Inflammatory macrophage (primary cell): ENCODE measurements at places on chromosomes 16 and 17.

DNA sequence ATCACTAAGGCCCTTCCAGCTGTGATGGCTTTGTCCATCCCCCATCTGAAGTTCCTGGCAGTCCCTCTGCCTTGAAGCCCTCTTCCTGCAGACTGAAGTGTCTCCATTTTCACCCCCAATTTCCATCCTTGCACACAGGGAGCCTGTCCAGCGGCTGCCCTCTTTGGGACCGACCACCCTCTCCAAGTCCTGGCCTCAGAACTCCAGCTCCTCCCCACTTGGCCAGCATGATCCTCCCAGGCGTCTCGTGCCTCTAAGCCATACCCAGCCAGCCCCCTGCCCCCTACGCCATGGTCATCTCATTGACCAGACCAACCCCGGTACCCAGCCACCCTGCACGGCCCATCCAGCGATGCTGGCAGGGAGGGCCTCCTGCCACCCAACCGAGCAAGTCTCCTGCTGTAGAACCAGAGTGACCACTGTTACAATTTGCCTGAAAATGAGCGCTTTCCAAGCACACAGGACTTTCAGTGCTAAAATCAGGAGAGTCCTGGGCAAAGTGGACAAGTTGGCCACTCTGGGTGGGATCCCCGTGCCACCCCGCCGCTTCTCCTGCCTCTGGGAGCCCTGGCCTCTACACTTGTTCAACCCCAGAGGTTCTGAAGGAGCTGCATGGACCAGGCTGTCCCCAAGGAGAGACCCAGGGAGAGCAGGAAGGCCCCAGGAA, 362.0 kb downstream of the SEC14L1 start:
- no peak for DNase-seq

DNA sequence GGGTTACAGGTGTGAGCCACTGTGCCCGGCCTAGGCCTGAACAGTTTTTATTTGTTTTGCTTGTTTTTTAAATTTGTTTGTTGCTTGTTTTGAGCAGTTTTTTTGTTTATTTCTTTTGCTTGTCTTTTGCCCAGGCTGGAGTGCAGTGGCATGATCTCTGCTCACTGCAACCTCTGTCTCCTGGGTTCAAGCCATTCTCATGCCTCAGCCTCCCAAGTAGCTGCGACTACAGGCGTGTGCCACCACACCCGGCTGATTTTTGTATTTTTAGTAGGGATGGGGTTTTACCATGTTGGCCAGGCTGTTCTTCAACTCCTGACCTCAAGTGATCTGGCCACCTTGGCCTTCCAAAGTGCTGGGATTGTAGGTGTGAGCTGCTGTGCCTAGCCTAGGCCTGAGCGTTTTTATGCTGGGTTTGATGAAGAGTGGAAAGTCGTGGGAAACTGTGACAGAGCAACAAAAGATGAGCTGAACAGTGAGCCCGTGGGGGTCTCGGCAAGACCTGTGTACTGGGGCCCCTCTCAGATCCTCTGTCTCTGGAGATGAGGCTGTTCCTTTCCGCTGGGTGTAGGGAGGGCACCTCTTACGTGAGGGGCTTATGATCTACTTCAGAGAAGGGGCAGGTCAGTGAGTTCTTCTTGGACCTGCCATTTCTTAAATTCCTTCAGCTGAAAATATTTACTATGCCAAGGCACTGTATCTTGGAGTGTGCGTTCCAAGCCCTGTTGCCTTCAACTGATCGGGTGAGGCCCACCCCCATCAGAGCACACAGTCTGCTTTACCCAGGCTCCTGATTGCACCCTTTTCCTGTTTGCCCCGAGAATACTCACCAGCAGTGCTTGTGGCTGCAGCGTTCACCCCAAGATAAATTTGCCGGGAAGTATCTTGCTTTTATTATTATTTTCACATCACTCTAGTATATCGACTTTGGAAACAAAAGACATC, 322.1 kb downstream of the SEC14L1 start:
- DNase-seq, result no peak

GRCh38 chr17:81491181-81491581, 21.4 kb downstream of the ACTG1 start:
- no peak for DNase-seq

GRCh38 chr17:4167786-4168185, 24.8 kb downstream of the CYB5D2 start:
- no peak for DNase-seq

- DNase-seq, result no peak
These were observed 7.4 kb downstream of the C1QL1 start for GRCh38 chr17:44960691-44961090.

GRCh38 chr17:78704594-78704993, 77.5 kb downstream of the CYTH1 start:
- DNase-seq, result no peak

GRCh38 chr16:88560714-88561484, 9.3 kb upstream of the ZC3H18 start:
- DNase-seq, result peak; percentile 10

DNA sequence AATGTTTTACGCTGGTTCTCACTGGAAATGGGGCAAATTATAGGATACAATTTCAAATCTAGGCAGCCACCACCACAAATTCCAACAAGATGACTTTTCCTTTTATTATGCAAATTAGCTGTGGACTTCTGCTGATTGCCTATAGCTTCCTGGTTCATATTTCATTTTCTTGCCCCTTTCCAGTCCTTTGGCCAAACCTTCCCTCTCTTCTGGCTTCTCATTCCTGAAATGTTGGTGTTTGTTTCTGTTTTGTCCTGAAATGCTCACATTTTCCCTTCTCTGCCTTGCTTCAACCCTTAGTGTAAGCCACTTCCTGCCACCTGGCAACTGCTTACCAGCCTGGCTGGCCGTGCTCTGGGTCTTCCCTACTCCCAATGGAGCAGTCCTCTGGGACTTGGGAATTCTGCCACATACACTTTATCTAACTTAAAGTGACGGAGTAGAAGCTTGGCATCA, 14.0 kb downstream of the PRSS54 start:
- no peak for DNase-seq

DNA sequence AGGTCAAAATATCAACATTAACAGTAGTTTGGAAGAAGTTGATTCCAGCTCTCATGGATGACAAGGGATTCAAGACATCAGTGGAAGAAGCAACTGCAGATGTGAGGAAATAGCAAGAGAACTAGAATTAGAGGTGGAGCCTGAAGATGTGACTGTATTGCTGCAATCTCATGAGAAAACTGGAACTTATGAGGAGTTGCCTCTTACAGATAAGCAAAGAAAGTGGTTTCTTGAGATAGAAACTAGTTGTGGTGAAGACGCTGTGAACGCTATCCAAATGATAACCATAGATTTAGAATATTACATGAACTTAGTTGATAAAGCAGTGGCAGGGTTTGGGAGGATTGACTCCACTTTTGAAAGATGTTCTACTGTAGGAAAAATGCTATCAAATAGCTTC, 67.8 kb downstream of the GOSR1 start:
- DNase-seq, result peak; percentile 44

GRCh38 chr17:7886227-7887037, 2.2 kb upstream of the CHD3 start:
- DNase-seq, result no peak

GRCh38 chr16:964356-965035, 6.3 kb downstream of the LMF1 start:
- no peak for DNase-seq

DNA sequence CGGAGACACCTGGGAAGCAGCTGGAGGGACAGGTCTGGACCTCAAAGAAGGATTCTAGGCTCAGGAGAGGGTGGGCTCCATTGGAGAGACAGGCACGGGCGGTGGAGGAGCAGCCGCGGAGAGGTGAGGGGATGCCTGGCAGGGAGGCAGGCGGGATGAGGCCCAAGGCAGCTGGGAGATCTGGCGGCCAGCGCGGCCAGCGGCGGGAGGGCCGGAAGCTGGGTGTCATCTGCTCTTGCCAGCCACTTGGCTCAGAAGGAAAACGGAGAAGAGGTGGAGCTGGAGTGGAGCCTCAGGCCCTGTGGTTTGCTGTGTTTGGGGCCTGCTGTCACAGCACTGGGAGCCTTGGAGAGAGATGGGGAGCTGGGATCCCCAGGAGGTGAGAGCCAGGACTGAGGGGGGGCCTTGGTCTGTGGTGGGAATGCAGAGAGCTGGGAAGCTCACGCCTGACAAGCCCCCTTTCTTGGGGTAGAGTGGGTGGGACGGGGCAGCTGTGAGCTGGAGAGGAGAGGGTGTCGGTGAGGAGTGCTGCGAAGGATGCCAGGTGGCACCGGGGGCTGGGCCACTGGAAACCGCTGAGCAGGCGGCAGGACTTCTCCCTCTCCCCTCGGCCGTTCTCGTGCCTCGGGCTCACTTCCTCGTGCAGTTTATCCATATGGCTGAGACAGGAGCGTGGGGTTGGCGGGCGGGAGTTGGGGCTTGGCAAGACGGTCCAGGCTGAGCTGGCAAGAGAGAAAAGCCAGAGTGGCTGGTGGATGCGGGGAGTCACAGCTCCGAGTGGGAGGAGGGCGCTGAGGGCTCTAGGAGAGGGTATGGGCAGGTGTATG, 8.0 kb downstream of the TBC1D24 start:
- DNase-seq, result no peak

GRCh38 chr17:1933875-1934715, 91.0 kb downstream of the RTN4RL1 start:
- no peak for DNase-seq

- DNase-seq, result no peak
These were observed 5.4 kb downstream of the SREBF1 start for GRCh38 chr17:17831208-17832031.

DNA sequence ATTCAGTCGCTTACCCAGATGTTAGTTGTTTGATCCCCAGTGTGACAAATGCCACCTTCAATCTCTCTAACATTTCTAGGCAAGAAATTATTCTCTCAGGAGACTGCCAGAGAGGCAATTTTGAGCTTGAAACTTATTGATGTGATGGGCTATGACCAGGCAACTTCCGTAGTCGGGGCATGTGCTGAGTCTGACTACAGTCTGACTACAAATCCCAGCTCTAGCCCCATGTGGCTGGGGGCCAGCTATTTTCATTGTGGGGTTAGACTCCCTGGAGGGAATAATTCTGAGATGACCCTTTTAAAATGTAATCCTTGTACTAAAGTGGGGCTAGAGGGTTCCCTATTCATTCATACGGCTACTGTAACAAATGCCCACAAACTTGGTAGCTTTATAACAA, 65.9 kb downstream of the RBFOX1 start:
- DNase-seq, result no peak

DNA sequence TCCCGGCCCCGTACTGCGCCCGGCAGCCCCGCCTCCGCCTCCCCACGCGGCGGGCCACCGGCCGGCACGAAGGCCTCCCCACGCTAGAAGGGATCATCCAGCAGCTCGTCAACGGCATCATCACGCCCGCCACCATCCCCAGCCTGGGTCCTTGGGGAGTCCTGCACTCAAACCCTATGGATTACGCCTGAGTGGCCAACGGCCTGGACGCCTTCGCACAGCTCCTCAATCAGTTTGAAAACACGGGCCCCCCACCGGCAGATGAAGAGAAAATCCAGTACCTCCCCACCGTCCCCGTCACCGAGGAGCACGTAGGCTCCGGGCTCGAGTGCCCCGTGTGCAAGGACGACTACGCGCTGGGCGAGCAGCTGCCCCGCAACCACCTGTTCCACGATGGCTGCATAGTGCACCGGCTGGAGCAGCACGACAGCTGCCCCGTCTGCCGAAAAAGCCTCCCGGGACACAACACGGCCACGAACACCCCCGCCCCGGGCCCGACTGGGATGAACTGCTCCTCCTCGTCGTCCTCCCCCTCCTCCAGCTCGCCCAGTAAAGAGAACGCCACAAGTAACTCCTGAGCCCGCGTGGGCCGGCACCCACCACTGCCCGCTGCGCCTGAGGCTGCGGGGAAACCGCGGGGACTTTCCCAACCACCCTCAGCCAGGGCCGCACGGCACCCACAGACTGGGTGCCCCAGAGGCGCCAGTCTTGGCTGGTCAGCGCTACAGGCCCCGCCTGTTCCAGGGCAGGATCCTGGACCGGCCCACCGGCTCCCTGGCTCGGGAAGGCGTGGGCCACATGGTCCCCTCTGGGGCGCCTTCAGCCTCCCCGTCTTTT, 39.0 kb upstream of the AKAP1 start:
- DNase-seq, result peak; percentile 76

GRCh38 chr17:66431910-66432309, 129.5 kb downstream of the PRKCA start:
- no peak for DNase-seq

GRCh38 chr17:43515656-43516055, 30.5 kb downstream of the ETV4 start:
- no peak for DNase-seq

GRCh38 chr17:38761612-38762011, 9.1 kb downstream of the PSMB3 start:
- peak; percentile 14 for DNase-seq

- no peak for DNase-seq
These were observed 58.1 kb upstream of the TANC2 start for GRCh38 chr17:62907961-62908360.
